ENCODE measurements at places on chromosomes 1 and 21. TPM values are rescaled to one million over a fixed set of nuclear protein-coding genes. Genes with fewer than 3 reads are reported as not detected.

GRCh38 chr1:114216431-114217173 lies 62.9 kb upstream of the SYT6 start:
- no peak for DNase-seq

GRCh38 chr1:56710646-56711045 lies 65.5 kb downstream of the PRKAA2 start:
- DNase-seq: peak; percentile 43

- no peak for DNase-seq
These were observed 103.4 kb downstream of the RUSC1 start for GRCh38 chr1:155424091-155424490.

DNA sequence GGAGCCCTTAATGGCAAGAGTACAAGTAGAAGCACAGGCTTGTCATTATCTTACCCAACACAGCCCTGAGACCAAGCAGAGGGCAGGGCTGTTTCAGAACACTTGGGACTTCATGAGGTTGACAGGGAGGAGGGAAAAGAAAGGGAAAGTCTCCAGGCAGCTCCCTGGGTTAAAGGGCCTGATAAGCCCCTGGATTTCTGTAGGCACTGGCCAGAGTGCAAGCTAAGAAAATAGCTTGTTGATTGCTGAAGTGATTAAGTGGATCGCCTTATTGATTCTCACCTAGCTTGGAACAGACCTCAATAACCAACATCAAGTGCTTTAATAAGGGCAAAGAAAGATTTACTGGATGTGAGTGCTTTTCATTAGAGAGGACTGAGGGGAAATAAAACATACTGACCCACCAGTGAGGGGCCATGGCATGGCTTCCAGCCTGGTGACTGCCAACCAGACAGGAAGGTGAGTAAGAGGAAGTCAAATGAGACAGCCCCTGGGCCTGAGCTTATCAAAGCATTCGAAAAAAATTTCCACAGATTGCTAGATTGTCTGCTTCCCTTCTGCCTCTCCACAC lies 121.4 kb upstream of the NFIA start:
- DNase-seq: no peak

DNA sequence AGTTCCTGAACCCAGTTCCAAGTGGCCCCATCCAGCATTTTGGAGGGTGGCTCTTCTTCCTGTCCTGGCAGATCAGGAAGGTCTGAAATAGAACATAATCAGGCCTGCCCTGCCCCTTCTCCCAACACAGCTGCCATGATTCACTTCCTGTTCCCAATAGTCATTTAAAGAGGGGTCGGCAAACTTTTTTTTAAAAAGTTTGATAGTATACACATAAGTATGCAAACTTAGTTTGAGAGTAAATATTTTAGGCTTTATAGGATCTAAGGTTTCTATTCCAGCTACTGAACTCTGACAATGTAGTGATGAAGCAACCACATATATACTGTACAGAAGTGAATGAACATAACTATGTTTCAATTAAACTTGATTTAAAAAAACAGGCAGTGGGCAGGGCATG lies 66.4 kb downstream of the LUZP1 start:
- DNase-seq: no peak

GRCh38 chr1:84225646-84226045 lies 75.9 kb upstream of the SAMD13 start:
- DNase-seq: no peak

Gene NUF2
- 5.9 TPM for polyA plus RNA-seq

Gene GJA8
- not detected for polyA plus RNA-seq

Gene SPRR2E
- not detected for polyA plus RNA-seq
